ENCODE measurements at places on chromosomes 11 and 22.

- no peak for DNase-seq
These were observed 12.3 kb downstream of the ARFGAP3 start for GRCh38 chr22:42844756-42845155.

- no peak for DNase-seq
These were observed 33.4 kb upstream of the API5 start for GRCh38 chr11:43278193-43278956.

DNA sequence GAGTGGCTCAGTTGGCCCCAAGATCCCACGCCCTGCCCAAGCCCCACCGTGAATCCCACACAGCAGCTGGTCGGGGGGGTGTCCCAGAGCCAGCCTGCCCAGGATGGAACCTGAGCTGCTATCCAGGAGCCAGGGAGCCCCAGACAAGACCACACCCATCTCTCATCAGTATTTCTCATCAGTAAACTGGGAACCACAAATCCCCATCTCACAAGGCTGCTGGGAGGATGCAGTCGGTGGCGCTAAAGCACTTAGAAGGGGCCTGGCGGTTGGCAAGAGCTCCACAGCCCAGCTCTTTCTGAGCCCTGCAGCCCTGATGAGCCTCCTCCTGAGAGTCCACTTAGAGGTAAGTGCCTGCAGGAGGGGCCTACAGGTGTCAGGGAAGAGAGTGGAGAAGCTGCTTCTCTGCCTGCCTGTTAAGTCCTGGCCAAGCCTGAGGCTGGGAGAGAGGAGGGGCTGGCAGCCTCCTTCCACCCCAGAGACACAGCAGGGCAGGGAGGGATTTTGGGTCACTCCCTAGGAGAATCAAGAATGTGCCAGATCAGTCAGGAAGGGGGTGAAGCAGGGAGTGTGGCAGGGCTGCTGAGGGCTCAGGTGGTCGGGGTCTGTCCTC is 6.1 kb downstream of the FADS3 start:
- DNase-seq = no peak

DNA sequence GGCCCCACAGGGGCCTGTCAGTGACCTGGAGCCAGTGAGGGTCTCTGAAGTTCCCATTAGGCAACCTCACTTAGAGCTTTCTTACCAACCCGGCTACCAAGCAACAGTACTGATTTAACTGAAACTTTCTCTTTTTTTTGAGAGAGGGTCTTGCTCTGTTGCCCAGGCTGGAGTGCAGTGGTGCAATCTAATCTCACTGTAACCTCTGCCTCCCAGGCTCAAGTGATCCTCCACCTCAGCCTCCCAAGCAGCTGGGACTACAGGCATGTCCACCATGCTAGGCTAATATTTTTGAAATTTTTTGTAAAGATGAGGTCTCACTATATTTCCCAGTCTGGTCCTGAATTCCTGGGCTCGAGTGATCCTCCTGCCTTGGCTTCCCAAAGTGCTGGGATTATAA is 42.5 kb downstream of the ARFGAP3 start:
- DNase-seq = no peak

- DNase-seq = no peak
These were observed 3.1 kb downstream of the OR56A1 start for GRCh38 chr11:6027501-6027900.

GRCh38 chr11:94746721-94747120 is 21.4 kb upstream of the AMOTL1 start:
- DNase-seq = no peak

DNA sequence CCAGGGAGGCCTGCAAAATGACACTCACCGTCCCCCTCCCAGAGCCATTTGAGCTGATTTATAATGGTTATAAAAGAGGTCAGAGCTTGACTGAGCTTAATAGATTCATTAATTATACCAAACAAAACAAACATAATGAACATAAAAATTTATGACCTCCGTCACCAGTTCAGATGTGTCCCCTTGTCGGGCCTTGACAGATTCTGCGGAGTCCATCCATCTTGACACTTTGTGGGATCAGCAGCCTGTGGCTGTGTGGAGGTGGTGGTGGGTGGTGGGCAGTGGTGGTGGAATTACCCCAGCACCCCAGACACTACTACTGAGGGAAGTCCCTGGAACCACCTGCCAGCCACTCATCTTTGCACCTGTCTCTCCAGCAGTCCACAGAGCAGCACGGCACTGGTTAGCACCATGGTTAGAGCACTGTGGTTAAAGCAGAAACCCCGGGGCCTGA is 83.5 kb downstream of the DSCAML1 start:
- no peak for DNase-seq

GRCh38 chr11:109794501-109794900 is 298.7 kb upstream of the ZC3H12C start:
- no peak for DNase-seq

- no peak for DNase-seq
These were observed 1.8 kb downstream of the CHRDL2 start for GRCh38 chr11:74729397-74729796.

DNA sequence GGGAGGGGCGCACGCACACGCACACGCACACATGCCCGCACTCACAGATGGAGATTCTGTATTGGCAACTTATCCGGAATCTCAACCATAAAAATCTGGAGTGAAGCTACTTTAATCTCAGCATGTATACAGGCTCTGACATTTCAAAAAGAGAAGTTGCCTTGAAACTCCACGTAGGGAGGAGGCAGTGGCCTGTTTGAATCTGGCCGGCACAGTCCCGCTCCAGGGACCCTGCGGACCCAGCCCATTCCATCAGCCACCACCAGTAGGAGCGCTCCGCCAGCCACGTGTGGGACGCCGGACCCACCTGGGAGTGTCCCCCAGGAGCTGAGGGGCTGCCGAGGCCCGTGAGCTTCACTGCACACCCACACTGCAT is 1.9 kb upstream of the SYT8 start:
- DNase-seq = no peak

- DNase-seq = peak; percentile 26
These were observed 16.3 kb downstream of the SDHAF2 start for GRCh38 chr11:61446211-61446651.

DNA sequence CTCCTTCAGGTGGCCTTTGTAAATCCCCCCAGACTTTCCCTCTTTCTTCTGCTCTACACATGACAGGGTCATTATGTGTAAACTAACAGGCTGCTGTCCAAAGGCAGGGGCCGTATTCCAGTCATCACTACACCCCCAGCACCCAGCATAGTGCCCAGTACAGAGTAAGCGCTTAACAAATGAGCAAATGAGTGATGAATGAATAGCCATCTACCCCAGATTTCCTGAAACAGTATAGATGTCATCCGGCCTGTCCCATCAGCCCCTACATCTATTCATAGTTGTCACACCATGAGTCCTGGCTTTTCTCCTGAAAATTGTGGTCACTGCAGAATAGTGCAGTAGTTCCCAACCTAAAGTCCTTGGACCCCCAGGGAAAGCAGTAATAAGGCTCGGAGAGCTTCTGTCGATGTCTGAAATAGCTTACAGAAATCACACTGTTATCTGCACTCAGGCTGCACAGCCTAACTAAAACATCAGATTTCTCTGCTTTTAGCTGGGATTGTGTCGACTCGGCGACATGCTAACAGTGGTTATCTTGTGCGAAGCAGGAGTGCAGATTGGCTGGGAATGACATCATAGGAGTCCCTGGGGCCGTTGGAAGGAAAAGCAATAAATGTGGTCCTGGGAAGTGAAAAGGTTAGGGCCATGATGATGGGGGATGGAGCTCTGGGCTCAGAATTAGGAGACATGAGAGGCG is 143.8 kb upstream of the NECTIN1 start:
- no peak for DNase-seq

GRCh38 chr11:12807621-12808020 is 133.4 kb downstream of the TEAD1 start:
- no peak for DNase-seq

DNA sequence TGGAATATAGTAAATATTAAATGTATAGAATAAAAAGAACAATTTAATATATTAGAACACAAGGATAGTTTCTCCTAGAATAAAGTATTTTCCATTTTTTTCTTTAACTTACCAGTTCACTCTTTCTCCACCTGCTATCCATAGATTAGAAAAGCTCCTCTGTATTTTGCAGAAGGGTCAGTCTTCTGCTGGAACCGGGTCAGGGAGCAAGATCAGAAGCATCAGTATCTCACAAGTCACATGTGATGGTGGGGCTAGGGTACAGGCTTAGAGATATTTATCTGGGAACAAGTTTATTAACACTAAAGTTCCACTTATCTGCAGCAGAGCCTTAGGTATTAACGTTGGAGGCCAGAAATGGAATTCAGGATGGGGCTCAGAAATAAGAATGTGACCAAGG is 17.3 kb upstream of the OR52A1 start:
- DNase-seq = no peak

DNA sequence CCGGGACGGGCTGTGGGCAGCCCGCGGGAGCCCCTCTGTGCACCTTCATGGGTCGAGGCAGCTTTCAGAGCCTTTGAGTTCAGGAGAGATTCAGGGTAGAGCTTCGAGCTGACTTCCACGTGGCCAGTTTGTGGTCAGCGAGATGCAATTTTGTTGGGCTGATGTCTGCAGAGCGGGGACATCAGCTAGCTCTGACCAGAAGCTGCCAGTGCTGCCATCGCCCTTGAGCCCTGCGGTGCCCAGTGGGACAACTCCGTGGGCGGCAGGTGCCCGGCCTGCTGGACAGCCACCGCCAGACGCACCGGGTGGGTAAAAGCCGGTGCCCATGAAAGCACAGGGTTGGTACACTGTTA is 719 bp downstream of the TALDO1 start:
- no peak for DNase-seq

DNA sequence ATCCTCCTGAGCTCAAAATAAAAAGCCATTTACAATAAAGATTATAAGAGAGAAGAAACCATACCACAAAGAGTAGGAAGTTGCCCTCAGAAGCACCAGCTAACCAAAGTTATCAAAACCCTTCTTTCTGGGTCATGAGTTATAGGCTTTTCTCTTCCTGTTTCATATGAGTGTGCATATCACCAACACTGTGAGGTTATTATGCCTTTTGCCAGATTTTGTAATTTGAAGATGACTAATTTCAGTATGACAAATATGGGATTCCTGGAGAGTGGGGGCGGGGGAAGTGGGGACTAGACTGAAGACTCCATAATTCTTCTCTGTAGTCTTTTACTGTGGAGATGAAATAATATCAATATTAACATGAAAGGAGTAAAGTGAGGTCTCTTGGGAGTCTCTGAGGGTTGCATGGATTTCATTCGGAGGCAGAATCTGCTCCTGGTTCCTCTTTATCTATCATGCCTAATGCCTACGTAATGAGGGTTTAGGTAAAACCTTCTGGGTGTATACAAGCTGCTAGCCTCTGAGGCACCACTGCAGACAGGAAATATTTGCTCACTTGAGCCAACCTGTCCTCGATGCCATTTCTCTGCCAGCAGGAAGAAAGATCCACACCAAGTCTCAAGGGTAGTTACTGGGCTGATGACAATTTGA is 2.1 kb downstream of the LPXN start:
- peak; percentile 18 for DNase-seq

- no peak for DNase-seq
These were observed 22.6 kb upstream of the RCN1 start for GRCh38 chr11:32068134-32068870.

DNA sequence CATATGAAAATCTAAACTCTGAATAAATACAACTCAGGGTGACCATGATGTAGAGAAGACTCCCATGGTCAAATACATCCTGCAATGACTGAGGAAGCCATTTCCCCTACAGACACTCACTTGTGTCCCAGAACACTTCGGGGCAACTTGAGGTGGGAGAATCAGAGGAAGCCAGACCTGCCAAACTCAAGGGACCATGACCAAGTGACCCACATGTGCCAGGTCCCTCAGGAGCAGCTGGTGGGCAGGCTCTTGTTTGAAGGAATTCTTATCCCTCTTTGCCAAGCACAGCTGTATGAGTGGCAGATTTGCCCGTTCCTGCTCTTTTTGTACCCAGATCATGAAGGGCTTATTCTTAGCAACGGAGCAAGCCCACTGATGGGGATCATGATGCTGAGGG is 17.8 kb downstream of the SPATA19 start:
- DNase-seq = no peak

DNA sequence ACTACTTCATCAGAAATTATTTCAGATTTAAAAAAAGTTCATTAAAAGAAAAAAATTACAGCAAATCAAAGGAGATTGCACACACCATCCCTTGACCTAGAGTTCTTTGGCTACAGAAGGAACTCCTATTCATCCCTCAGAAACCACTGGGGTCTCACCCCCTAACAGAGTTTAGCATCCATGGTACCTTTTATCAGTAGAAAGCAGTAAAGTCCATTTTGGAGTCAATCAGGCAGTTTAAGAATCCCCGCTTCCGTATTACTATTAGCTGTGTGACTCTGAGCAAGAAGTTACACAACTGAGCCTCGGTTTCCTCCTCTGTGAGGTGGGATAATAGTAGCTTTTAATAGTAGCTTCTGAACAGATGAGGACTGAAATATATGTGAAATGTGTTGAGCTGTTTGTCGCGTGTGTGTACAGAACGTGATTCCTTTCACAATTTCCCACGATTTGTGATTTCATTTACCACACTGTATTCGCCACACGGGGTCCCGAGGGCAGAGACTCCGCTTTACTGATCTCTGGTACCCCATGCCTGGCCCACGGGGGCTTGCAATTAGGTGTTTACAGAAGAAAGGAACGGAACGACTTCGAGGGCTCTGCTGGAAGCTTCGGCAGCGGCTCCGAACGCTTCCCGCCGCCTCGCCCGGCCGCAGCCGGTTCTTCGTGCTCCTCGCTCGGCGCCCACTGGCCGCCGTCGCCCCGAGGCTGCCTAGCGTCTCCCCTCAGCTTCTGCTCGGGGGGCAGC is 72.5 kb upstream of the ZBED5 start:
- no peak for DNase-seq

DNA sequence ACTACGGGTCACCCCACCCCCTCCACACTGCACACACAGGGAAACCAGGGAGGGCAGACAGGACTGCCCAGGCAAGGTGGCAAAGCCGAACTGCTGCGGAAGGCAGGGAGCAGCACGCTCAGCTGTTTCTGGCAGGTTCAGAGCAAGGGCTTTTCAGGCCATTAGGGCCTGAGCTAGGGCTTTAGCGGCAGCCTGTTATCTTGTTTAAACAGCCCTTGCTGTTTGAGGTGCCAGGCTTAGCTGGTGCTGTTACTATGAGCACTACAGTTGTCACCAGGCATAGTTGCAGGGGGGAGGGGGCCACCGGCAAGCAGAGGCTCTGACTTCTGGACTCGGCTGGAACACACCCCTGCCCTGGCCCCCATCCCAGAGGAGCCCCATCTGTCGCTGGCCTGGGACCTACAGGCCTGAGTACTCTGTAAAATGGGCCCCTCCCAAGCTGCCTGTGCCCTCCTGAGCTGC is 34.9 kb downstream of the RSPH14 start:
- no peak for DNase-seq

Data from activated T-helper 1 cell treated with Interleukin-2 at 50 U/mL for 16 hours (primary cell).